Transverse colon (tissue), 4 donors: ENCODE measurements at places on chromosomes 7 and 10. TPM values are rescaled to one million over a fixed set of nuclear protein-coding genes. Genes with fewer than 3 reads are reported as not detected.

DNA sequence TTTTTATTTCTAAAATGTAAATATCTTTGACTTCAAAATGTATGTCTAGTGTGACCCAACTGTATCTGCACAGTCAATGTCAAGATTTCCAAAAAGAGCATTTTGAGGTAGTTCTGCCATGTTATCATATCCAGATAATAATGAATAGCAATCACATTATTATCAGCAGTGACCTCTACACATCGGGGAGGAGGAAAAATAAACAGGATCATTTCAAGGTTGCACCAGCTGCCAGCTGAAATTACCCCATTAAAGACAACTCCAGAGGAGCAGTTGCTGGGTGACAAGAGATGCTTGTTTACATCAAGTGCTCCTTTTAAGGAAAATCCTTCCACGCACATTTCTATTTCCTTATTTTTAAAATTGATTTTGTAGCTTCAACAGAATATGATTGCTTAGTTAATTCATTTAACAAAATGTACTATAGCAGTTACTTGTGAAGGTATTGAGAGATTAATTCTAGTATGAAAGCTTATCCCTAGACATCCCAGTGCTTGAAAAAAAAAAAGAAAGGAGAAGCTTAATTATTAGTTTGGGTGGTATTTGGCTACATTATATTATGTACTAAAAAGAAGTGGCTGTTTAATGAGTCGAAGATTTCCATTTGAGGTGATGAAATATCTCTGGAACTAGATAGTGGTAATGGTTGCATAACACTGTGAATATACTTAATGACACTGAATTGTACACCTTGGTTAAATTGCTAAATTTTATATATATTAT lies 19.3 kb upstream of the SLC35G1 start:
- DNase-seq, result no peak

GRCh38 chr7:90552521-90552920 lies 43.6 kb upstream of the CDK14 start:
- DNase-seq, result no peak

GRCh38 chr10:15265056-15265455 lies 96.6 kb upstream of the NMT2 start:
- DNase-seq, result no peak

- no peak for DNase-seq
Observed at GRCh38 chr10:123913688-123914268, 22.2 kb upstream of the CPXM2 start.

The FMC1 gene
- total RNA-seq, result 7.3 TPM

- no peak for DNase-seq
Observed at GRCh38 chr7:55165176-55165861, 146.5 kb downstream of the EGFR start.

DNA sequence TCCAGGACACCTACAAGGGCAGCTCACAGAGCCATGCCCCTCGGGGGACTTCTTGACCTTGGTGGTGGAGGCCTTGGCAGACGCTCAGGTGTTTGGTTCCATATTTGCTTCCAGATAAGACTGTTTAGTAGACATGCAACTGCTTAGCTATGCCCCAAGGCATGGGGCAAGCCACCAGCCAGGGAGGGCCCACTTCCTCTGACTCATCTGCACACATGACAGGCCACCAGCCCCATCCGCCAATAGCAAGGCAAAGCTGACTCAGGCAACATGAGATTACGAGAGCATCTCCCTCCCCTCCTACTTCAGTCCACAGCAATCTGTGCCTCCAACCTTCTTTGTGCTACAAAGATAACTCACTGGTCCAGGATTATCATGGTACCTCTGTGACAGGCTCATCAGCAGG lies 54.9 kb downstream of the KCNMA1 start:
- no peak for DNase-seq

- DNase-seq, result no peak
Observed at GRCh38 chr10:70677016-70677415, 4.7 kb downstream of the ADAMTS14 start.

- DNase-seq, result no peak
Observed at GRCh38 chr7:143375298-143376034, 5.7 kb upstream of the ZYX start.

GRCh38 chr10:28387140-28387539 lies 84.3 kb upstream of the MPP7 start:
- peak; percentile 80 for DNase-seq

GRCh38 chr10:126525326-126525725 lies 137.0 kb upstream of the ADAM12 start:
- DNase-seq, result no peak

- no peak for DNase-seq
Observed at GRCh38 chr7:139153832-139154231, 44.3 kb upstream of the ZC3HAV1 start.

- DNase-seq, result no peak
Observed at GRCh38 chr10:28587970-28588290, 55.0 kb downstream of the WAC start.

- no peak for DNase-seq
Observed at GRCh38 chr7:80316811-80317210, 182.2 kb downstream of the GNAI1 start.

GRCh38 chr10:126397640-126398382 lies 9.5 kb upstream of the ADAM12 start:
- no peak for DNase-seq

DNA sequence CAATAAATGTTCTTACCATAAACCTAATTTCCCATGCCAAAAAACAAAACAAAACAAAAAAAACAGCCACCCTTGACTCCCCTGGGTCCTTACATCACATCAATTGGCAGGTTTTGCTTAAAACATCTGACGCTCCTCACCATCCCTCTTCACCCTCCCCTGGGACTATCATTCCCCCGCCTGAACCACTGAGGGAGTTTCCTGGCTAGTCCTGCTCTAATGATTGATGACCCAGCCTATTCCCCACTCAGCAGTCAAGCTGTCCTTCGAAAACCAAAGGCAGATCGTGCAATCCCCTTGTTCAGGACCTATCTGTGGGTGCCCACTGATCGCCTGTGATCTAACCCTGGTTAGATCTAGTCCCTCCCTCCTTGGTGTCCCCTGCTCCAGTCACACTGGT lies 11.2 kb upstream of the FRMPD2 start:
- no peak for DNase-seq

GRCh38 chr7:157139111-157139809 lies 534 bp downstream of the UBE3C start:
- peak; percentile 64 for DNase-seq

GRCh38 chr7:1850976-1851571 lies 181.0 kb downstream of the ELFN1 start:
- DNase-seq, result no peak

DNA sequence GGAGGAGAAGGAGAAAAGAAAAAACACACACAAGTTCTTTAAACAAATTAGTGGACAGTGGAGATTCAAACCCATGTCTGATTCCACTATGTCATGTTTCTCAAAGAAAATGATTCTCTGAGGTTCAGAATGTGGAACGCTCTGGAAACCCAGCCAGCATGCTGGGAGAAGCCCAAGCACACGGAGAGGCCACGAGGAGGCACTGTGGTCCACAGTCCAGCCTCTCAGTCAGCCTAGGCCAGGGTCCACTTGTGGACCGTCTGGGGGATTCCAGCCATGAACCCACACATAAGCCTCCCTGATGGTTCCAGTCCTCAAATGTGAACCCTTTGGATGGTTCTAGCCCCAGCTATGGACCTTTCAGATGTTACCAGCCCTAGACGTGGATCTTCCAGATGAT lies 73.4 kb downstream of the CAV1 start:
- no peak for DNase-seq

DNA sequence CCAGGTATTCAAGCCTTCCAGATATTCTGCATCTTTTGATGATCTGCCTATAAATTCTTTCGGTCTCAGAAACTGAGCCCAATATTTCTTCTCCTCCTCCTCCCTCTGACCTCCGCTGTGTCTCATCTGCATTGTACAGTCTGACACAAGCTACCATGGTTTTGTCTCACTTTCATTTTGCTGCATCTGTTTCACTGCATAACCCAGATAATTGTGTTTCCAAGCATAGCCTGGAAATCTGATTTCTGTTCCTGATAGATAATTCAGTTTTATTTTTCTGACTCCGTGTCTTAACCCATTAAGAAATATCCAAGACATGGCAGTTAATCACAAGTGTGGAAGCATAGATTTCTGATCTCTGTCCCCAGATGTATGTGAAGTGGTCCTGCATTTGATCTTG lies 374.2 kb upstream of the SEMA3A start:
- DNase-seq, result no peak

The DNAJC30 gene
- 6.2 TPM for total RNA-seq

GRCh38 chr10:75936841-75937240 lies 505.4 kb downstream of the LRMDA start:
- no peak for DNase-seq

DNA sequence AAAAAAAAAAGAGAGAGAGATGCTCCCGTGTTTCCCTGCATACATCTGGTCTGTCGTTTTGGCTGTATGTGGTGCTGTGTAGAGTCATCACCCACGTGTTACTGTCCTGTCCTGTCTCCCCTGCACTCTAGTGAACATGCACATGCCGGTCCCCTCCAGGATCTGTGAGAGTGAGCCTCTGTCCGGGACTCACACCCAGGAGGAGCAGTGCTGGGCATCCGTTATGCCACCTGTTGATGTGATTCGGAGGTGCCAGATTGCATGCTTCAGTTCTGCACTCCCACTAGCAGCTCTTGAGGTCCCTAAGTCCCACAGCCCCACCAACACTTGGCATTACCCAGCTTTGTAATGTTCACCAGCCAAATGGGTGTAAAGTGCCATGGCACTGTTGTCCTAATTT lies 16.4 kb downstream of the GHRHR start:
- no peak for DNase-seq

GRCh38 chr7:86773309-86773708 lies 129.6 kb downstream of the GRM3 start:
- no peak for DNase-seq

DNA sequence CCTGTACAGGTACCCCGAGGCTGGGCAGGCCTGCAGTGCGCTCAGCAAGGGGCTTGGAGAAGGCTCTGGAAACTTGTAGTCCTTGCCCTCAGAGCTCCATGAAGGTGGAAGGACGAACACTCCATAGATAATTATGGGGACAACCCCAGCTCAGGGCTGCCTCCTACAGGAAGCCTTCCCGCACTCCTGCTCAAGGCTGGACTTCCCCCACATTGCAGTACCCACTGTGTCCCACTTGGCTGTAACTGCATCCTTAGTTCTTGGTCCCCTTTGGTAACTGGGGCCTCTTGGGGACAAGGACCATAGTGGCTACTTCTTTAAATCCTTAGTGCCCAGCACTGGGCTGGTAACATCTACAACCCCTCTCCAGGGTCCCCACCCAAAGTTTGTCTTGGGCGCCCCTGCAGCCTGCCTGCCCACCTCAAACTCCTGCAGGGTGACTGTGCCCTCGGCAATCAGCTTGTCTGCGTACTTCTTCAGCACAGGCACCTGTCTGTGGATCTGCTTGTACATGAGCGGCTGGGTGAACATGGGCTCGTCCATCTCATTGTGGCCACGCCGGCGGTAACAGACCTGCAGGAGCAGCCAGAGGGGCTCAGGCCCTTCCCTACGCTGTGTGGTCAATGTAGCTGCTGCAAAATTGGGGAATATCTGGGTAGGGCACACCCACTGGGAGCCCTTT lies 17.1 kb downstream of the OGDHL start:
- DNase-seq, result no peak

DNA sequence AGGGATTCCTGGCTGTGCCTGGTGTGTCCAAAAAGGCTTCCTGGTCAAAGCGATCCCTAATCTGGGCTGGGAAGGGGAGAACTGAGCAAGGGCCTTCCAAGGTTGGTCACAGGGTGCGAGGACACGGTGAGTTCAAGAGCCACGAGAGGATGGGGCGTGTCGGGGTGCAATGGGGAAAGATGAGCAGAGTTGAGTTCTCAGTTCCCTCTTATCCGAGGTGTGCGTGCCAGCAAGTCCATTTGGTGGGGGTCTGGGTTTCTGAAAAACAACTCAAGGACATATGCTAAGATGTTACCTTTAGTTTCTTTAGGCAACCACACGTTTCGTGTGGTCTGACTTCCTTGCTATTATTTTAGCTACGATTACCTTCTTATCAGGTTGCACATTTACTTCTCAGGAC lies 1.3 kb downstream of the ZNF775 start:
- no peak for DNase-seq

GRCh38 chr7:12062062-12062461 lies 149.0 kb upstream of the TMEM106B start:
- DNase-seq, result no peak

The ATP6V1F gene
- total RNA-seq, result 45.6 TPM

GRCh38 chr10:109960682-109961081 lies 37.4 kb upstream of the XPNPEP1 start:
- DNase-seq, result no peak

The NODAL gene
- not detected for total RNA-seq

- no peak for DNase-seq
Observed at GRCh38 chr7:11604505-11604904, 227.5 kb downstream of the THSD7A start.

DNA sequence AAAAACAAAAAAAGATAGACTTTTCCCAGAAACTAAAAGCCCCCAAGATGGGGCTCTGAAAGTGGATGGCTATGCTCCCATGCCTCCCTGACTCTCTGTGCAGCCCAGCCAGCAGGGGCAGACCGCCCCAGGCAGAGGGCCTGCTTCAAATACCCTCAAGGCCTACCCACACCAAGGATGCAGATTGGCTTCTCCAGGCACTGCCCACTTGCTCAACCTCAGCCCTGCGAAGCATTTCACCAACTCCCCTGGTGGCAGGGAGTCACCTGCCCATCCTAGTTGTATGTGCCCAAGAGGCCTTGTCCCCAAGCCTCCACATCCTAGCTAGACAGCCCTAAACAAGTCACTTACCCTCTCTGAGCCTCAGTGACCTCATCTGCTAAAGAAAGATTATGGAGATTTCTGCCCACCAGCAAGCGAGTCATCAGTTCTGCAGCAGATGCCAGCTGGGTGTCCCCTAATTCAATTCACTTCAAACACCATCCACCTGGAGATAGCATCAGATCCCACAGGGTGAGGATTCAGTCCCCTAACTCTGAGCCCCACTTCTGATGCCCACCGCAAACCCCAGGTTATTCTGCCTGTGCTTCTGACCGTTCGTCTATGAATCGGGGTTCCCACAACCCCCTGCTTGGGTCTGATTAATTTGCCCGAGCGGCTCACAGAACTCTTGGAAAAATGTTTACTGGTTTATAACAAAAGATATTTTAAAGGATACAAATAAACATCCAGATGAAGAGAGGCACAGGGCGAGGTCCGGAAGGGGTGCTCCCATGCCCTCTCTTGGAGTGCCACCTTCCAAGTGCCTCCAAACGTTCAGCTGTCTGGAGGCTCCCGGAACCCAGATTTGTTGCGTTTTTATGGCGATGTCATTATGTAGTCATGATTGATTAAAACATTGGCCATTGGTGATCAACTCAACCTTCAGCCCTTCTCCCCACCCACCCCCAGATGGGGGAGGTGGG lies 18.6 kb upstream of the ZMIZ1 start:
- DNase-seq, result no peak

GRCh38 chr7:1081931-1082401 lies 5.9 kb upstream of the GPER1 start:
- no peak for DNase-seq

The PRKG1 gene
- 28.7 TPM for total RNA-seq

The HYAL4 gene
- not detected for total RNA-seq
